ENCODE measurements at places on chromosomes 3 and 15.
A peak's percentile ranks its signal among the peaks of the same experiment; 100 is the strongest.

DNA sequence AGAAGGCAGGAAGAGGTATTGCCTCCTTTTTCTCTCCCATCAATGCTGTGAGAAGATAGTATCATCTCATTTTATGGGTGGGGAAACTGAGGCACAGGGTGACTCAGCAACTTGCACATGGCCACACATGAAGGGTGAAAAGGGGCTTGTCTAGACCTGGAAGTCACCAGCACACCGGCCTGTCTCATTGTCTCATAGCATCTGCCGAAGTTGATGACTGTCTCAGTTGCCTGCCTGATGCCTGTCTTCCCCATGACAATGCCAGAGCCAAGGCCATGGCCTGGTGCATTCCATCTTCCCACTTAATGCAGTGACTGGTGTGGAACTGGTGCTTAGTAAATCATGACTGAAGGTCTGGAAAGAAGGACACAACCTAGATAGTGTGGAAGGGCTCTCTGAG is 27.9 kb upstream of the PRR23E start:
- DNase-seq, result no peak

GRCh38 chr3:32089476-32089875 is 16.9 kb upstream of the GPD1L start:
- DNase-seq, result no peak

- peak; percentile 23 for DNase-seq
These were observed 433.3 kb downstream of the RAP2B start for GRCh38 chr3:153595186-153595815.

DNA sequence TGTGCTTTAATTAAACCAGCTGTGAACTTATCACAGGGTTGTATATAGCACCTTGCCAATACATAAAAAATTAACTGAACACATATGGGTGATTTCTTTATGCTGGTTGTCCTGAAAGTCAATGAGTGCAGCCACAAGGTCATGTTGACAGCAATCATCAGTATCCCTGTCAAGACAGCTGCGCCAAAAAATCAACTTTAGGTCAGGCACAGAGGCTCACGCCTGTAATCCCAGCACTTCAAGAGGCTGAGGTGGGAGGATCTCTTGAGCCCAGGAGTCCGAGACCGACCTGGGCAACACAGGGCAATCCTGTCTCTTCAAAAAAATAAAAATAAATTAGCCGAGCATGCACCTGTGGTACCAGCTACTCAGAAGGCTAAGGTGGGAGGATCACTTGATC is 707.3 kb downstream of the SI start:
- DNase-seq, result no peak

DNA sequence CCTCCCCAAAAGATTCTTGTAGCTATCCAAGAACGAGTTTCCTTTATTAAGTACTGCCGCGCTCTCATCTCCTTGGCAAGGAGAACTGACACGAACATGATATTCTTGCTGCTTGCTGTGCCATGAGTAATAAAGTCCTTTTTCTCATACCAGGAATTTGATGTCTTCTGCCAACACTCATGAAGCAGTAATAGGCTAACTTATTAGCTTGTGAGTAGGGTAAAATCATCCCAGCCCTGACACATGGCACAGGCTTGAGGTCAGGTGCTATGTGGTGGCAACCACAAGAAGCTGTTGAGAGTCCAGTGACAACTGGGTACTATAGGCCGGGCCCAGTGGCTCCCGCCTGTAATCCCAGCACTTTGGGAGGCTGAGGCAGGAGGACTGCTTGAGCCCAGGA is 22.7 kb upstream of the UBXN7 start:
- DNase-seq, result peak; percentile 56

DNA sequence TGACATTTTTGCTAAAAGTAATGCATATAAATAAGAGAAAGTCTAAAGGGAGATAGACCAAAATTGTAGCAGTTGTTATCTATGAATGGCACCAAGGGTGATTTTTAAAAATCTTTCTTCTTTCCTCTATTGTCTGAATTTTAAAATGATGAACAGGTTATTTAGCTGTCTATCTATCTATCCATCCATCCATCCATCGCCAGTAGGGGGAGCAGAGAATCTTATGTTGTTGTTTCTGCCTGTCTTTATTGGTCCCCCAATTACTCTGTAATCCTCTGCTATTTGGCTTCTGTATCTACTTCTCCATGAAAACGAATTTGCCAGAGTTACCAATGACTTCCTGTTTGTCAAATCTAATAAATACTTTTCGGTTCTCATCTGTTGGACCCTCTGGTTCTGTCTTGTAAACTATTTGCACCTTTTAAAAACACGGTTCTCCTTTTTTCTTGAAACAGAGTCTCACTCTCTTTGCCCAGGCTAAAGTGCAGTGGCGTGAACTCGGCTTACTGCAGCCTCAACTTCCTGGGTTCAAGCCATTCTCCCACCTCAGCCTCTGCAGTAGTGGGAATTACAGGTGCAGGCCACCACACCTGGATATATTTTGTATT is 86.0 kb downstream of the ECT2 start:
- DNase-seq, result peak; percentile 51

- peak; percentile 81 for DNase-seq
These were observed 16.3 kb downstream of the BMF start for GRCh38 chr15:40092256-40092978.

DNA sequence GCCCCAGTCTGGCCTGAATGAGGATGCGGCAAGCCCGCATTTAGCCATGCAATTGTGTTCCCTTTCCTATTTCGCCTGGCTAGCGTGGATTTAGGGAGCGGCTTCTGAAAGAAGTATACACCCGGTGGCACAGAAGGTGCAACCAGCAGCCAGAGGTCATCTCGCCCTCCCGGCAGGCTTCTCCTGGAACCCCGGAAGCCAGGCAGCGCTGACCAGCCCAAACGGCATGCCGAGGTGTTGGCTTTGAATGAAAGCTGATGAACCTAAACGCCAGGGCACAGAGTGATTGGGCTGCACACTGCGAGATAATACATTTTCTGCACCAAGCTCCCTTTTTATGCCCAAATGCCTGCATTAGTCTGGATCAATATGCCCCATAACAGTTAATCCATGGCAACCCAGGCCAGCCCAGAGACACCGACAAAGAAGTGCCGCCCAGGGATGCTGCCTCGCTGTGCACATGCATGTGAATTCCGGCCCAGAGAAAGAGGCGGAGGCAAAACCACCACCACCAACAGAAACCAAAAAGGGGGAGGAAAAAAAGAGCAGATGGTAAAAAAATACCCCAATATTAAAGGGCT is 1.4 kb downstream of the SRGAP3 start:
- no peak for DNase-seq

GRCh38 chr3:66260431-66260830 is 39.6 kb downstream of the SLC25A26 start:
- no peak for DNase-seq

- DNase-seq, result peak; percentile 14
These were observed 70.0 kb downstream of the UBE3A start for GRCh38 chr15:25368850-25369249.

DNA sequence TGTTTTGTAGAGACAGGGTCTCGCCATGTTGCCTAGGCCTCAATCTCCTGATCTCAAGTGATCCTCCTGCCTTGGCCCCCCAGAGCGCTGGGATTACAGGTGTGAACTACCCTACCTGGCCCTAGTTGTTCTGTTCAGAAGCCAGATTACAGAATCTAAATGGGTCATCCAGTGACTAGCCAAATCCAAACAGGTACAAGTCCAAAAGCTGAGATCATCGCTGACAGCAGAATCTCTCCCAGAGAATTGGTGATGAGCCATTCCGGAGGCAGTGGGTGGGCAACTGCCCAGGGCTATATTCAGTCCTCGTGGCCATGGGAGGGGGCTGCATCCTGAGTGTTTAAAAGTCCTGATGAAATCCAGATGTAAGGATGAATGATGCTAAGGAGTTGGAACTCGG is 47.5 kb upstream of the SEMA4B start:
- DNase-seq, result no peak

DNA sequence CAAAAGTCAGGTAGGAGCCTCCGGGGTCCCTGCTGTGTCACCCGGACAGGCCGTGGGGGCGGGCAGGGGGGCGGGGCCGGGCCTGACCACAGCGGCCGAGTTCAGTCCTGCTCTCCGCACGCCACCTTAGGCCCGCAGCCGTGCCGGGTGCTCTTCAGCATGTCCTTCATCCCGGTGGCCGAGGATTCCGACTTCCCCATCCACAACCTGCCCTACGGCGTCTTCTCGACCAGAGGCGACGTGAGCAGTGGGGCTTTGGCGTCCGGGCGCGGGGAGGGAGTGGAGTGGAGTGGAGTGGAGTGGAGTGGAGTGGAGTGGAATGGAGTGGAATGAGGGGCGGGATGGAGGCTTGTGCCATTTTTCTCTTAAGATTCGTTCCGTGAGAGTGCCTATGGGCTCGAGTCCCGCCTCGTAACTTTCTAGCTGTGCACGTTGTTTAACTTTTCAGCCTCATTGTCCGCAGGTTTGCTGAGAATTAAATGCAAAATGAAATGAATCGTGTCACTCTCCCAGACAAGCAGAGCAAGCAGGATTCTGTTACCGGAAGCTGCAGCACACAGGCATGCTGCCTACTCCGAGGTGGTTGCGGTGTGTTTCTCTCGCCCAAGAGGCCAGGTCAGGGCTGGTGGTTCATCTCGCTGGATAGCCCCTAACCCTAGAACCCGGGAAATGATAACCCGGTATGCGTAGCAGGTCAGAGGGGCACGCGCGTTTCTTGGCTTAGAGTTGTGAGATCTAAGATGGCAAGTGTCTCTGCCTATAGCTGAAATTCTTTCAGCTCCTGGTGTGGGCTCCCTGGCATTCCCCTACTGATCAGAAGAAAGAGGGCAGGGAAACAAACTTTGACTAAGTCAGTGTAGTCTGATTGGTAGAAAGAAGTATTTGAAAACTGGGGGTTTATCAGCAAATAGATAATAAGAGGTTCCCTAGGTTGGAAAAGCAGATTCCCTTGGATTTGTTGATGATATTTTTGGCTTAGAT is at the start of gene FAH:
Gene FAH, plus strand, starts transcription at position 104 of the 981 bp plus-strand sequence. Its CDS starts 56 bp downstream, at position 160.
- DNase-seq, result peak; percentile 47

- DNase-seq, result no peak
These were observed 891 bp downstream of the RFT1 start for GRCh38 chr3:53129344-53129743.

- DNase-seq, result peak; percentile 4
These were observed 346.1 kb downstream of the SI start for GRCh38 chr3:164732166-164732565.

DNA sequence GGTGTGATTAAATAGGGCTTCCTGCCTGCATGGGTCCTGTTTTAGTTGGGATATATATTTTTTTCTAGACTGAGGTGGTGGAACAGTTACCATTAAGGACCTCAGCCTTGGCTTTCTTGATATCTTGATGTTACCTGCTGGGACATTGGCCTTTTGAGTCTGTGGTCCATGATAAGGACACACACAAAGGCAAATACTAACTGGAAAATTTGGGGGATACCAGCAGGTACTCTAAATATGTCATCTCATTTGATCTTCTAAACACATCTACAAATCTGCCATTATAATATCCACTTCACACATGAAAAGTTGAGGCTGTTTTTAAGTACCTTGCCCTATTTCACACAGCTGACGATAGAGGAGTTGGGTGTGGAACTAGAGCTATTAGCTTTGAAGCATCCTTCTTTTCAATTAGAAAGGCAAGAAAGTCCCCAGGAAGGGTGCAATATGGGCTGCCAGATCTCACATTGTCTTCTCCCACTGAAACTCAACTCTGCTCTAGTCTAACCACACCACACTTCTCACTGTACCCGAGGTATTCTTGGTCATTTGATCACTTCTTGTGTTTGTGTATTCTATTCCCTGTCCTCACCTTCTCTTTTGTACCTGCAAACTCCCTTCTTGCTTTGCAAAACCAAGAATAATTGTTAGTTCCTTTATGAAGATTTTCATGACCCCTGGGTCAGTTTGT is 288.3 kb upstream of the ICE2 start:
- no peak for DNase-seq

Measured in GM03348 (cell line).